Stimulated activated CD4-positive, alpha-beta T cell treated with anti-CD3 and anti-CD28 coated beads, TNF-alpha, amount 100 ng/mL, for 4 hours (primary cell): ENCODE measurements at places on chromosomes 13 and 19.

DNA sequence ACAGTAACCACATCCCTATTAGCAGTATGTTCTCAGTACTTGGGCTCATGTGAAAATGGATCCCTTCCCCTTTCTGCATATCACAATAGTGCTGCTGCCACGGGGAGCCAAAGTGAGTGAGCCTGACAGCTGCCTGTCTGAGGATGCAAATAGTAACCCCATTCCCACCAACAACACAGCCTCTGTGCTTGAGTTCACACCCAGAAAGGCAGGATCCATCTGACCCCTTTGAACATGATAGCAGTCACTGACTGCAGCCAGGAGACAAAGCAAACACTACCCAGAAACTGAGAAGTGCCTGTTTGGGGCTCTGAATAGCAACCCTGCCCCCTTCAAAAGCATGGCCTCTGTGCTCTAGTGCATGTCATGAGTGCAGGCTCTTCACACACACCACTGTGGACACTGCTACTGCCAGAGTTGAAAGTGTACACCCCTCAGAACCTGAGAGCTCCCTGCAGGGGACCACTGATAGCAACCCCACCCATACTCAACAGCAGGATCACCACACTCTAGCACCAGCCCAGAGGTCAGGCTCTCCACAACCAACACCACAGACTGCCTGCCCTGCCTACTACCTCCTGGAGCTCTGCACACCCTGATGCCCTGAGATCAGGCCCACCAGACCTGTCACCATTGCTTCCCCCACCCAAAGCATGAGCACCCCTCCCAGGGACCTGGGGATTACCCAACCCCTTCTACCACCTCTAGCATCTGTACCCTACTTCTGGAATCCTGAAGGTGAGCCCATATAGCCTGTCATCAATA lies 1563.5 kb upstream of the PRR20A start:
- DNase-seq, result no peak

DNA sequence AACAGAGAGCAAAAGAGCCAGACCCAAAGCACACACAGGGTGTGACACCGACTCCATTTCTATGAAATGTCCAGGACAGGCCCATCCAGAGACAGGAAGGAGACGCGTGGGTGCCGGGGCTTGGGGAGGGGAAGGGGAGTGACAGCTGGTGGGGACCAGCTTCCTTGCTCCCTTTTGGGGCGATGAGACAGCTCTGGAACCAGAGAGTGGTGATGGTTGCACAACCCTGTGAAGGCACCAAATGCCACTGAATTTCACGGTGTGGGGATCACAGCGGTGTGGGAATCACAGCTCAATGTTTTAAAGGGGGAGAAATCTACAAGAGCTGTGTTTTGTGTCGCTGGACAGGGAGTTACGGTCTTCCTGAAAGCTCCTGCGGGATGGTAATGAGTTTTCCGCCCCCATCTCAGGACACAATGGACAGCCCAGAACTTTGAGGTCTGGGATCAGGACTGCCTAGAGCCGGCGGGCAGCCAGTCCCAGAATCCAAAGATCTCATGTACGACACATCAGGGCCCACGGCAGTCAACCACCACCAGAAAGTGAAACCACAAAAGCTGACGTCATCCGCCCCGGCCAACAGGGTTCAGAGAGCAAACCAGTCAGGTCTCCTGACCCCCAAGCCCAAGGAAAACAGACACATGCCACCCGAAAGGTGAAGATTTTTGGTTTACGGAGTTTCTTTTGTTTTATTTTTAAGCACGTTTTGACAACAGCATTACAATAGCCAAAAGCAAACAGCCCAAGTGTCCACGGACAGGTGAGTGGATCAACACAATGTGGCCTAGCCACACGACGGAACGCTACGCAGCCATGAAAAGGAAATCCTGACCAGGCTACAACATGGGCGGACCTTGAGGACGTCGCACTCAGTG lies 7.3 kb downstream of the SGTA start:
- peak; percentile 53 for DNase-seq

DNA sequence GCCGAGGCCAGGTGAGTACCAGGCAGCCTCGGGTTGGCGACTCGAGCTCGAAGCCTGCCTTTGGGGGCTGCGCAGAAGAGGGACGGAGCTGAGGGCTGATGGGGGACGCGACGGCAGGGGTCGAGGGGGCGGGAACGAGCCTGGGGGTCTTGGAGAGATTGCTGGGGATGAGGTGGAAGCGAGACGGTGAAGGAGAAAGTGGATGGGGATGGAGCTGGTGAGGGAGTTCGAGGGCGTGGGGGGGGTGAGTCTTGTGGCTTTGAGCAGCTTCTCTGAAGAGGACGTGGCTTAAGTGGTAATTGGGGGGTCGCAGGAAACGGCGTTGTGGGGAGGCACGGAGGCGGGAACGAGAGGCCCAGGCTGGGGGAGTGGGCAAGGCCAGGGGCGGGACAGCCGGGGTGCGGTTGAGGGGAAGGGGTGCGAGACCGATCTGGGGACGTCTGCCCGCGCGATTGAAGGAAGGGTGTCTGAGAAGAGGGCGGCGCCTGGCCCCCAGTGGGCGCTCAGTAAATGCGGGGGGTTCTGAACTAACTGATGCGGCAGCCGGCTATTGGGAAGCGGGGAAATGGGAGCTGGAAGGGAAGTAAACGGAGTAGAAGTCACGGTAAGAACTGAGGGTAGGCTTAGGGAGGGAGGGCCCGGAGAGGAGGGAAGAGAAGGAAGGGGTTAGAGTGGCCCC lies 426 bp downstream of the MYO9B start:
- DNase-seq, result peak; percentile 26

DNA sequence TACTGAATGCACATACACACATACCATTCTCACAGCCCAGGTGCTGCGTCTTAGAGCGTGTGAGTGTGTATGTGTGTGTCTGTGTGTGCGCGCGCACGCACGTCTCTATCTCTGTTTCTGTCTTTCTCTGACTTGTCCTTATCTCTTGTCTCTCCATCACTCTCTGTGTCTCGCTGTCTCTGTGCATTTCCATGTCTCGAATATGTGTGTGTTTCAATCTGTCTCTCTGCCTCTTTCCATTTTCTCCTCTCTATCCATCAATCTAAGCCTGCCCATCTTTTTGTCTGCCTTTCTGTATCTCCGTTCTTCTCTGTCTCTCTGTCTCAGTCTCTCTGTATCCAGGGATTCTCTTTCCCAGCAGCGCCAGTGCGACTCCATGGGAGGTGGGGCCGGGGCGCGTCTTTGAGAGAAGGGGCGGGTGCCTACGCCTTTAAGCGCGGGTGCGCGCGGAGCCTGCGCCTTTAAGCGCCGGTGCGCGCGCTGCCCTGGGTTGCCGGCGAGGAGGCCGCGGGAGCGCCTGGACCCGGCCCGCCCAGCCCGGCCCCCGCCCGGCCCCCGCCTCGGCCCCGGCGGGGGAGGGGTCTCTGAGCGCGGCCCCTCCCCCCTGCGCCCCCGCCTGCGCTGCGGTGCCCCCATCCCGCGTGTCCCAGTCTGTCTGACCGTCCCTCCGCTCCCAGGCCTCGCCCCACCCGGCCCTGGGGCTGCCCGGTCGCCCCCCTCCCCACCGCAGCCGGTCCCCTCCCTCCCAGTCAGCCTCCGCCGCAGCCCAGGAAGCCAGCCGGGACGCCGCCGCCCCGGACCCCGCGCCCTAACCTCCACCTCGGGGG lies at the start of gene LRFN3:
Gene LRFN3 (plus strand): TSS at position 464 of the 827 bp plus-strand sequence. CDS start 3,052 bp downstream, outside the sequence.
- peak; percentile 34 for DNase-seq

GRCh38 chr13:31011193-31011860 lies 78.9 kb downstream of the TEX26 start:
- DNase-seq, result no peak

DNA sequence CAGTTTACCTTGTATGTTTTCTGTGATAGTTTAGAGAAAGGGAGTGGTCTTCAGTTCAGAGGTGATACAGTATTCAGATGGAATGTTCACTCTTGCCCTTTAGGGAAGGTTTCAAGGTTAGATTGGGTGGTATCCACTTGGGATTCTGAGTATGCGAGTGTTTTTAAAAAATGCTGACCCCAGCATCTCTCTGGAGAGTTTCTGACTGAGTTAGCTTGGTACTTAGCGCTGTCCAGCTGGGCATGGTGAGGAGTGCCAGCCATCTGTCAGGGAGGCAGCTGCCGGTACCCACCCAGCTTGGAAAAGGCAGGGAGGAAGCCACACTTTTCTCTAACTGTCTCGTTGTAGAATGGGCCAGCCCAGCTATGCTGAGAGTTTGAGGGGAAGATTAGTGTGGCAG lies 63.3 kb downstream of the ARHGEF7 start:
- DNase-seq, result no peak

DNA sequence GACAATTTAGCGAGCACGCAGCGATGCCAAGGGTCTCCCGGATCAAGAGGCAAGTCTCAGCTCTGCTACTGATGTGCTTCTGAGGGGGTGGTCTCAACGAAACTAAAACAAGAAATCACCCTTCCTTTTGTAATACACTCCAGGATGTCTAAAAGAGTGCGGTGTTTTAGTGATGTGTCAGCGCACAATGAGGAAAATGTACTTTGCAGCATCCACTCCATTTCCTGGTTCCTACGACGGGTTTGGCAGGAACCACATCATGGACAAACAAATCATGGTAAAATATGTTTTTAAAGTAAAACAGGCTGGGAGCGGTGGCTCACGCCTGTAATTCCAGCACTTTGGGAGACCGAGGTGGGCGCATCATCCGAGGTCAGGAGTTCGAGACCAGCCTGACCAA lies 154.0 kb upstream of the TSC22D1 start:
- no peak for DNase-seq

GRCh38 chr19:30856376-30856775 lies 484.2 kb downstream of the ZNF536 start:
- no peak for DNase-seq

GRCh38 chr13:23903906-23904280 lies 6.6 kb upstream of the C1QTNF9B start:
- DNase-seq, result no peak

- no peak for DNase-seq
Measured at GRCh38 chr19:41431426-41432386, 4.5 kb upstream of the B3GNT8 start.

GRCh38 chr13:46572752-46573431 lies 19.9 kb downstream of the LRCH1 start:
- DNase-seq, result no peak

GRCh38 chr19:47247308-47247990 lies 8.9 kb upstream of the CCDC9 start:
- DNase-seq, result no peak
